ENCODE measurements at places on chromosomes 1 and 21.

DNA sequence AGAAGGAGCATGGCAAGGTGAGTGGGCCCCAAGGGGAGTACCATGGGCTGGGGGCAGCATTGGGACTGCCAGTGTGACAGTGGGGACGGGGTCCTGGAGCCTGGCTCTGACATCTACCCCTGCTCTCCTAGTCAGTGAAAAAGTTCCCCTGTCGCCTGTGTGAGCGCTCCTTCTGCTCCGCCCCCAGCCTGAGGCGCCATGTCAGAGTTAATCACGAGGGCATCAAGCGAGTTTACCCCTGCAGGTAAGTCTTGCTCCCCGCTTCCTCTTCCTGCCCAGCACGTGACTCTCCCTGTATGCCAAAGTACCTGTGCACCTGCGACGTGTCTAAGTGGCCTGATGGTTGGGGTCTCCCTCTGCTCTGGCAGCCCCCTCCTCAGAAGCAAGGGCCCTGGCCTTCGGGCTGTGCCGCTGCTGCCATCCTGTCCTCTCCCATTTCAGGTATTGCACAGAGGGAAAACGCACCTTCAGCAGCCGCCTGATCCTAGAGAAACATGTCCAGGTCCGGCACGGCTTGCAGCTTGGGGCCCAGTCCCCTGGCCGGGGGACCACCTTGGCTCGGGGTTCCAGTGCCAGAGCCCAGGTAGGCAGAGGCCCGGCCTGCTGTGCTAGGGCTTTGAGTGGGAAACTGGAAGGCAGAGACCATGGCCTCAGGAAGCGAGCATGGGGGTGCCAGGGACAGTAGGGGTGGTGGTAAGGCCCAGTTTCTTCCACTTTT is 8.1 kb downstream of the ZNF687 start:
- no peak for DNase-seq

- DNase-seq: no peak
These were observed 1754.2 kb downstream of the BRINP3 start for GRCh38 chr1:188723332-188724020.

- peak; percentile 51 for DNase-seq
These were observed 49.0 kb downstream of the JAK1 start for GRCh38 chr1:64917328-64917861.

DNA sequence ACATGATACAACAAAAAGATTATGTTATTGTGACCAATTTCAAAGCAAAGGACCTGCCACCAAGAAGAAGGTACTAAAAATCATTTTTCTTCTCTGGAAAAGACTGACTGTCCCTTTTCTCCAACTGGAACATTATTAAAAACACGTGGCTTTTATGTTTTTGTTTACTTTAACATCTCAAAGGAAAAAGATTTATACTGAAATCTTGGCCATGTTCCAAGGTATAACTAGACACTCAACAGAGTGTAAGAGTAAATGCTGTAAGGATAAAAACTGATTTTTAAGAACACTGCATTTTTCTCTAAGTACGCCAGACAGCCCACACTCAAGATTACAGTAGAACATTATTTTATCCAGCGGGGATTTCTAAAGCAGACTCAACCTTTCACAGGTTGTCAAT is 62.1 kb downstream of the BRWD1 start:
- no peak for DNase-seq

- peak; percentile 64 for DNase-seq
These were observed 164.7 kb upstream of the RGS18 start for GRCh38 chr1:191993549-191993948.

DNA sequence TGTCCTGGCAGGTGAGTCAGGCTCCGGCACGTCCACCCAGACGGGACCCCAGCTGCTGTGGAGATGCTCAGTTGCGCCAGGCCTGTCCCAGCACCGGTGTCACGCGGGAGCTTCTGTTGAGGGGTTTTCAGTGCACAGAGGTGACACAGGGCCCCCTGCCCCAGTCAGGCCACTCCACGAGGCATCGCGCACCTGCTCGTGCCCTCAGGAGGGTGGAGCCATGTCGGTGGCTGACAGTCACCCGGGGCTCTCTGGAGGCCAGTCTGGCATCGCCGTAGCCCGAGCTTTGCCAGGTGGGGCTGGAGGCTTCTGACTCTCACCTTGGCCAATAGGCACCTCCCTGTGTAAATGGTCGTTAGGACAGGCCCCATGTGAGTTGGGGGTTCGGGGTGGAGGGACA is 11.1 kb downstream of the TMEM240 start:
- DNase-seq: no peak

GRCh38 chr1:213921311-213921710 is 66.5 kb upstream of the PROX1 start:
- no peak for DNase-seq

Data from DMS53 (cell line).